RKO (cell line): ENCODE measurements at places on chromosomes 2 and 18.

DNA sequence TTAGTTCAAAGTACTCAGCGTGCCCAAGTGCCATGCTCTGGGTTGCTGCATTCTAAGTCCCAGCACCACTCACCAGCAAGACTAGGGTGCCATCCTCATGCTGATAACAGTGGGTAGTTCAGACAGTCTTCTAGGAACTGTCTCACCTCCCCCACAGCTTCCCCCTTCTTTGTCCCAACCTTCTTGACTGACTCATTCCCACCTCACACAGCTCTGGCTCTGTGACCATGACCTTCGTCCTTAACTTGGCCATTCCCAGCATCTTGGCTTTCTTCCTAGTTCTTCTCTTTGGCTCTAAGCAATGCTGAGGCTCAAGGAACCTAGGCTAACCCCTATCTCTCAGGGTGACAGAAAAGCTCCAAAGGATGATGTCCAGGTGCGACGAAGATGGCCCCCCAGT is 20.0 kb upstream of the CXCR4 start:
- DNase-seq, result no peak

GRCh38 chr2:42917425-42917927 is 125.1 kb upstream of the HAAO start:
- peak; percentile 17 for DNase-seq

GRCh38 chr2:207835805-207836204 is 66.1 kb upstream of the FZD5 start:
- DNase-seq, result no peak

- DNase-seq, result peak; percentile 41
These were observed 123.5 kb downstream of the LAMA3 start for GRCh38 chr18:23812546-23813440.
